ENCODE measurements at places on chromosomes 3 and 15.

DNA sequence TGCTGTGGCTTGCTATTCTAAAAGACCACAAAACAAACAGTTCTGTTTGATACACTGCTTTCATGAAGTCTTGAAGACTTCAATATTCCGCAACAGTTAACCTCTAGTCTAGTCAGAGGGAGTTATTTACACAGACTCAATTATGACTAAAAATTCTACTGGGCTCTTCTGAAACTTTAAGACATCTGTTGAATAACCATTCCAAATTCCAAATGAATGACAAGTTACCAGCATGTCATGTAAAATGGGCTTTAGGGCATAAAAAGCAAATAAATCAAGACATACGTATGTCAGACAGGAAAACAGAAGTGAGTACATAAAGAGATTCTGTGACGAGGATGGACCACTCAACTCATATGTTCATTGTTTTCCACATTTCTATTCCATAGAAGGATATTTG, 93.9 kb downstream of the PLOD2 start:
- DNase-seq = no peak

DNA sequence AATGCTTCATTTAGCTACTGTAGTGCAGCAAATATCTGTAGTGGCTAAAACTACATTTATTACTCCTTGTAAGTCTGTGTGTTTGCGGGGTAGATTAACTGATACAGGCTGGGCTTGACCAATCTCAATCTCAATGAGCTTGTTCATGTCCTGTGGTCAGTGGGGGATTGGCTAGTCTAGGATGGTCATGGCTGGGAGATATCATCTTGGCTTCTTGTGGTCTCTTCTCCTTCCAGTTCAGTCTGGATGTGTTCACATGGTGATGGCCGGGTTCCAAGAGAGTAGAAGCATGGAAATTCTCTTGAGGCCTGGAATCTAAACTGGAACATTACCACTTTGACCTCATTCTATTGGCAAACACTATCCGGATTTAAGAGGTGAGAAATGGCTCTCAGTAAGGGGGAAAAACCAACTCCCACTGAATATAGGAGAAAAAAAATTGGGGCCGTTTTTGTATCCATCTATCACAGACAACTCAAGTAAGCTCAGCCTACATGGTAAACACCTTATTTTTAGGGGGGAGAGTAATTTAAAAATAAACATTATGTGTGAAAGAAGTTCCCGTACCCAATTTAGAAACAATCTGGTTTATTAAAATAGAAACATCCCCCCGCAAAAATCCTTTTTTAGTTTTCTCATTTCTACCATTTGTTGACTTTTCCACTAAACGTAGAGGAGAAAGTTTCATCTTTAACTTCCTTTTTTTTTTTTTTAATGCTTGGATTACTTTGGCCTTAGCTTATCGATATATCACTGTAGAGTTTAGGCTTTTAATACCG, 284.9 kb upstream of the TBC1D5 start:
- DNase-seq = no peak

DNA sequence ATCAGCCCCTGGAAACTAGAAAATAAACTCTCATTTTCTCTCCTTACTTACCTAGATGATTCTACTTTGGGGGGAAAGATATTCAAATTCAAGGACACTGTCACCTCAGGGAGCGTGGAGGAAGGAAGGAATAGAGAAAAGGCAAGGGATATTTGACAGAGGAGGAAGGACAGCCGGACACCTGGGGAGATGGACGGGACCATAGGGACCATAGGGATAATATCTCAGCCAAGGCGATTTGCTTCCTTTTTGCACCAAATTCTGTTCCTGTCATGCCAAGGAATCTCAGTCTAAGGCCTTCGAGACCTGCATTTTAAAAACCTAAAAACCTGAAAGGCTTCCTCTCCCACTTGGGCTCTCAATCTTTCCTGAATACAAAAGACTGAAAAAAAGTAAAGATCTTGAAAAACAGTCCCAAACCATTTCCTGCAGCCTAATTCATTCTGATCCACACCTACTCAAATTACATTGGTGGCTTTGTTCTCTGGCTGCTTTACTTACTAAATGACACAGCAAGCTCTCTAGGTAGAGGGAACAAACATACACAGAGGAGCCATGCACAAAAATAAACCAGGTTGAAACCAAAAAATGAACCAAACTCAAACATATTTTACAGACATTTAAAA, 73.9 kb upstream of the SLC24A5 start:
- DNase-seq = no peak

- no peak for DNase-seq
Measured at GRCh38 chr15:27097506-27097905, 126.5 kb downstream of the GABRG3 start.

- no peak for DNase-seq
Measured at GRCh38 chr3:51974277-51974962, 444 bp upstream of the ABHD14A start.

- DNase-seq = no peak
Measured at GRCh38 chr3:189588070-189588469, 43.1 kb upstream of the TP63 start.

DNA sequence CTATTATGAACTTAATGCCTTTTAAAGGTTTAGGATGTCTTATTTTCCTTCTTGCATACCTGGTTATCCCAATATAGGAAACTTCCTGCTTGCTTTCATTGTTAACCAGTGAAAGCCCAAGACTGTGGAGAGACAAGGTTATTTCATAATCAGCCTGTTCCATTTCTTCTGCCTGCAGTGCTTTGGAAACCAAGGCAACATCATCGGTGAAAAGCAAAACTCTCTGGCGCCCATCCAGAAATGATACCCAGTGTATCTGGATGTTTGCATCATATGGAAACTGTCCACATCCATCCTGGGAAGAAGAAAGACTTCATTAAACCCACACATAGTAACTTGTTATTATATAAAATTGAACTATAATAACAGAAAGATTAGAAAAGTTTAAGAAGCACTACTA, 170.1 kb downstream of the VPS13C start:
- no peak for DNase-seq
